ENCODE measurements at places on chromosomes 7 and 10.
A peak's percentile ranks its signal among the peaks of the same experiment; 100 is the strongest.

- no peak for DNase-seq
Measured at GRCh38 chr7:140439359-140439758, 35.5 kb downstream of the RAB19 start.

DNA sequence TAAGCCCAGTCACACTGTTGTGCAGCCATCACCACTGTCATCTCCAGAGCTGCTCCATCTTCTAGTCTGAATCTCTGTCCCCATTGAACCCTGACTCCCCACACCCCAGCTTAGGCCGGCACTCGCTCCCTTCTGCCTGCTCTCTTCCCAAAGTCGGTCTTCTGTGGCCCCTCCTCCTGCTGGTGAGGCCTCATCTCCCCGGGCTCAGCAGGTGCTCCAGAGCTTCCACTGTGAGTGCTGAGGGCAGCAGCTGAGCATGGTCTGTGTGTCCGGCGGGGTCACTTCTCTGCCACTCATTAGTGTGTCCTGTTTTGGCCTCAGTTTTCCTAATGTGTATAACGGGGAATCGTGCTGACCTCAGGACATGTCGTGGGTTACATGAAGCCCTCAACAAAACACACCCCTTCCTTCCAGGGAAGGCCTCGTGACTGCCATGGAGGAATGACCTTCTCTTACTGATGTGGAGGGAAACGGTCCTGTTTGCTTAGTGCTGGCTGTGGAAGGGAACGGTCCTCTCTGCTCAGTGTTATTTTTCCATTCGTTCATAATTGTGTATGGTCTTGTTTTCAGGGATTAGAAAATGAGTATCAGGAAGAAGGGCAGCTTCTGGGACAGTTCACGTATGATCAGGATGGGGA lies 4.3 kb upstream of the GET4 start:
- no peak for DNase-seq

DNA sequence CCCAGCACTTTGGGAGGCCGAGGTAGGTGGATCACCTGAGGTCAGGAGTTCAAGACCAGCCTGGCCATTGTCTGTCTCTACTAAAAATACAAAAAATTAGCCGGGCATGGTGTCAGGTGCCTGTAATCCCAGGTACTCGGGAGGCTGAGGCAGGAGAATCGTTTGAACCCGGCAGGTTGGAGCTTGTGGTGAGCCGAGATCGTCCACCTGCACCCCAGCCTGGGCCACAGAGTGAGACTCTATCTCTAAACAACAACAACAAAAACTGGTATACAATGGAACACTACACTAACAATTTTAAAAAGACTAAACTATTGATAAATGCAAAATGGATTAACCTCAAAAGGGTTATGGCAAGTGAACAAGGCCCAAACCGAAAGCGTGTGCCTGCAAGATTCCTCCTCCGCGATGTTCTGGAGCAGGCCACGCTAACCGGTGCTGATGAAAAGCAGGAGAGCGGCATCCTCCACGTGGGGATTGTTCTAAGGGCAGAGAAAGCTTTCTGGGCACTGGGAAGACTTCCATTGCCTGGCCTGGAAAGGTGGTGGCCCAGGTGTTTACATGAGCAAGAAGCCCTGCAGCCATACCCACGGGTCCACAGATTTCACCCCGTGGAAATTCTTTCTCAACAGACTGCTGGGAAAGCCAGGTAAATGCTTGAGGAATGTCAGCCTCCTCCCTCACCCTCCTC lies 53.8 kb downstream of the PDGFA start:
- DNase-seq, result no peak

DNA sequence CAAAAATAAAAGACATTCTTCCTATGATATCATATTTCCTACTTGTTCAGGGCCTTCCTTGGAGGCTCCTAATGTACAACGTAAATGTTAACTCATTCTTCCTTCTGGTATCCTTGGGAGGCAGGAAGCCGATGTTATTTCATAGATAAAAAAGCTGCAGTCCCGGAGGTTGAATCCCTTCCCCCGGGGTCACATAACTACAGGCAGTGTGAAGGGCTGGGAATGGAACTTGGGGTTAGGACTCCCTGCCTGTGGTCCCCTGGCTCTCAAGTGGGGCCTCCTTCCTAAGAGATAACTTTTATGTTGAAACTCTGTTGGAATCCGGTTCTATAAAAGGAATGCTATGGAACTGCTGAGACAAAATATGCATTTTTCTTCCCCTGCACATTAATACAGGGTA lies 14.9 kb upstream of the CCDC3 start:
- DNase-seq, result no peak

- no peak for DNase-seq
Measured at GRCh38 chr10:70135684-70136083, 3.1 kb upstream of the AIFM2 start.

DNA sequence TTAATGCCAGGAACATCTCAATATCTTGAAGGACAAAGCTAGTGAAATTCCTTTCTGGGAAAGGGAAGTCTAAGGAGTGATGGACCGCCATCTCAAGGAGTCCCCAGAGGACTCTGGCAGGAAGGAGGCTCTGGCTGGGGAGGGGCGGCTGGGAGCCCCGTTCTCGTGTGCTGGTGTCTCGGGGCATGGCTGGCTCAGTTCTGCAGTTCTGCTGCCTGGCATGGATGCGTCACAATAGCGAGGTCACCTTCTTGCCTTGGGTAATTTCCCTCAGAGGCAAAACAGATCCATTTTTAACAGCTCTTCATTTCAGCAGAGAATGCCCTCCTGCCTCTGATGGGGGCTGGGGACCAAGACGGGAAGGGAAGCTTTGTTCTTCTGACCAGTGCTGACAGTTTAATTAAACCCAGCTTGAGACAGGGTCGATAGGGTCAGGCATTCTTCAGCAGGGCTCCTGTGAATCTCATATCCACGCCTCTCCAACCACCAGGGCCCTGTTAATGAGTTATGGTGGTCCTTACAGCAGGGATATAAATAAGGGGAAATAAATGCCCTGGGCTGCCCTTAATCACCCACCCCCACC lies 35.7 kb downstream of the SLIT1 start:
- DNase-seq, result no peak

- DNase-seq, result no peak
Measured at GRCh38 chr7:102834999-102835398, 77.8 kb upstream of the LRRC17 start.

DNA sequence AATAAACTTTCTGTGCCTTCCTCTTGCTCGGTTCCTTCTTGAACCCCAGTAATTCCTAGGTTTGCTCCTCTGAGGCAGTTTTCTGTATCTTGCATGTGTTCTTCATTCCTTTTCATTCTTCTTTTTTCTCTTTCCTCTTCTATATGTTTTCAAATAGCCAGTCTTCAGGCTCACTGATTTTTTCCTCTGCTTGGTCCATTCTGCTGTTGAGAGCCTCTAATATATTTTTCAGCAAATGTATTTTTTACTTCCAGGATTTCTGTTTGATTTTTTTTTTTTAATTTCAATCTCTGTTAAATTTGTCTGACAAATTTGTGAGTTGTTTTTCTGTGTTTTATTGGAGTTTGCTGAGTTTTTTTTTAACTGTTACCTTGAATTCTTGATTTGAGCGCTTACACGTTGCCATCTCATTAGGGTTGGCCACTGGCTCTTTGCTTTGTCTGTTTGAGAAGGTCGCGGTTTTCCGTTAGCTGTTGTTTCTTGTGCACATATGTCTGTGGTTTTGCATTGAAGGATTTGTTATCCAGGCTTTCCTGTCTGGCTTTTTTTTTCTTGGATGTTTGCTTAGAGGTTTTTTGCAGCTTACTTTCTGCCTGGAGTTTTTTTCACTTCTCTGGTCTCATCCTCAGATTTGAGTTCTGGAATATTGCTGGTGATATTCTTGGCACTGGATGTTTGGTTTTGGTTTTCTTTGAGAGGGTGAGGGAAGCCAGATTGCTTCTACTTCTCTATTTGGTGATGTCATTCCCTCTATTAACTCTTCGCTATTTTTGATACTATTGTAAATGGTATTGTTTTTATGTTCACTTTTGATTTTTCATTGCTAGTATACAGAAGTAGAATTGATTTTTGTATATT lies 12.7 kb downstream of the SPRN start:
- no peak for DNase-seq

- DNase-seq, result no peak
Measured at GRCh38 chr7:47720141-47720906, 138.4 kb upstream of the TNS3 start.

GRCh38 chr7:14637968-14638367 lies 264.6 kb downstream of the DGKB start:
- DNase-seq, result no peak

GRCh38 chr10:117214401-117214800 lies 17.1 kb downstream of the KCNK18 start:
- no peak for DNase-seq

- no peak for DNase-seq
Measured at GRCh38 chr10:22693860-22694259, 20.5 kb downstream of the PIP4K2A start.

- no peak for DNase-seq
Measured at GRCh38 chr7:9698375-9698774, 1265.0 kb downstream of the NXPH1 start.

GRCh38 chr10:45239642-45240041 lies 75.8 kb downstream of the OR13A1 start:
- DNase-seq, result no peak

DNA sequence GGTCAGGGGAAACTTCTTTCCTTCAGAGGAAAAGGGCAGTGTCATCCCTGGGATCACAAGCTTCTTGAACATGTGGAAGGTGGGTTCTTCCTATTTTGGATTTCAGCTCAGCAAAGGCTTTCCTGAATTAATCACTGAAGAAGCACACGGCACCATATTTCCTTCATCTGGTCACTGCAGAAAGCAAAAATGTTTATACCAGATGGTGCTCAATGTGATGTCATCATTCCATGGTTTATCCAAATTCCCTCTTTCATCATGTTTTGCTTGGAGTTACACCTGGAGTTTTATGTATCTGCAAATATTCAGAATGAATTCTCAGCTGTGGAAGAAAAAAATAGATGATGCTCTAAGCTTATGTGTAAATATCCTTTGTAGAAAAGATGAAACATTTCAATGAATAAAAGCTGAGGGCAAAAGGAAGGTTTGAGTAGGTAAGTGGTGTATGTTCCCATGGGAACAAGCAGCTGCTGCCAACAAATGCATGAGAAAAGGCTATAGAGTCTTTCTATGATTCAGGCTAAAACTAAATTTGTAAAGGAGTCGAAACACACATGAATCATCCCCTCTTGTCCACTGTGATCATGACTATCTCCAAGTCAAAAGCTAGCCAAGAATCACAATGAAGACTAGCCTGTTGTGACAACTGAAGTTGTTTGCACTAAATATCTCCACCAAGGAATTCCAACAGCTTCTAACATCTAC lies 26.9 kb upstream of the BPGM start:
- no peak for DNase-seq

DNA sequence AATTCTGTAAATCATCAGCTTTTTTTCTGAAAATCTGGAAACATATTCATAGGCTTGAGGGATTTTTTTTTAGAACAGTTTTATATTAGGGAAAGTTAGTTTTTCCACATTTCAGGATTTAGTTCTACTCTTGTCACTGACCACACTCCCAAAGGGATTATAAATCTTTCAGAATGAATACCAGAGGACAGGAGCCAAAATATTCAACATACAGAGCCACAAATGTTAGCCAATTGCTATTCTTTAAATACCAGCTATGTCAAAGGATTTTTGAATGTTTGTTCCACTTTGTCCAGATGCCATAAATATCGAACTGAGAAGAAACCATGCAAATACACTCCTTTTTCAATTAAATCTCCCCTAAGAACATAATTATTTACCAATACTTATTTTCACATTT lies 50.7 kb downstream of the ODAD2 start:
- DNase-seq, result no peak

- no peak for DNase-seq
Measured at GRCh38 chr10:72308320-72308987, 34.7 kb downstream of the DDIT4 start.

DNA sequence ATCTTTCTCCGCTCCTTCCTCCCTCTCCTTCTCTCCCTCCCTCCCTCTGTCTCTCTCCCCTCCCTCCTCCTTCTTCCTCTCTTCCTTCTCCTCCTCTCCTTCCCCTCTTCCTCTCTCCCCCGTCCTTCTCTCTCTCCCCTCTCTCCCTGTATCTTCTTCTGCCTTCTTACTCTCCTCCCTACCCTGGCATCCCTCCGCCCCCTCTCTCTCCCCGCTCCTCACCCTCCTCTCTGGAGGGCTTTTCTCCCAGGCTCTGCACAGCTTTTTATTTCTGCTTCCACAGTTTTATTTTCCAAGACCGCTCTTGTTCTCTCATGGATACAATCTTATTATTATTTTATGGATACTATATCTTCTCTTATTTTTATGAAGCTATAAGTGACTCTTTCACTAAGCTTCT lies 32.6 kb downstream of the AP5Z1 start:
- DNase-seq, result no peak

DNA sequence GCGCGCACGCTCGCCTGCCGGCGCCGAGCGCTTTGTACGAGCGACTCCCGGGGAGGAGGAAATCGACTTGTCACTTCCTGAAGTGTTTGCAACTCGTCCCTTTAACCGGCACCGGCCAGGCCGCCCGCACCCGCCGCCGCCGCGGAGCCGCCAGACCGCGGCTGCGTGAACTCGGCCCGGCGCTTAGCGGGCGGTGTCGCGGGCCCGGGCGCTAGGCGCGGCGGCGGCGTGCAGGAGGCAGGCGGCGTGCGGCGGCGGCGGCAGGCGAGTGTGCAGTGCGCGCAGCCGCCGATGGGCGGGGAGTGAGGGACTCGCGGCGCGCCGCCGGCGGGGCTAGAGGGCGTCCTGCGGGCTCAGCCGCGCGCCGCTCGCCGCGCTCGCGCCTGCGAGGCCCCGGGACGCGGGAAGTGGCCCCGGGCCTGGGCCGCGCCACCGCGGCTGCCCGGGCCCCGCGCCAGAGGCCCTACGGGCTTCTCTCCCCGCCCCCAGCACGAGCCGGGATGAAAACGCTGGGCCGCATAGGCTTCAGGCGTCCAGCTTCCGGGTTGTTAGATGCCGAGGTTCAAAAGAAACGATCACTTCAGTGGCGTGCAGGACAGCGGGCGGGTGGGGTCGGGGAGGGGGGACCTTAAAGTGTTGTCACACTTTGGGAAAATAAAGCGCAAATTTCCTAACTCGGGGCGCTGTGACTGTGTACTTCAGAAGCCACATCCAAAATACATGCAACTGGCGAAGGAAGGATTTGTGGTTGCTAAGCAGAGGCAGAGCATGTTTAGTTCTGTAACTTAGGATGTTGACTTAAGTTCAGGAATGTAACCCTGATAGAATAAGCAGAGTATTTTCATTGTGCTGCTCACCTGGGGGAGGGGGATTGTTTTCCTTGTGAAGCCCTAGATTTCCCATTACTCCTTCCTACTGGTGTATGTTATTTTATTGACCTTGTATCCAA lies at the start of gene FAM53B:
Gene FAM53B, minus strand, starts transcription at position 277 of the 949 bp plus-strand sequence. CDS start 37,665 bp downstream, outside the sequence.
- DNase-seq, result peak; percentile 51

- DNase-seq, result no peak
Measured at GRCh38 chr10:62632071-62632809, 172.3 kb upstream of the ADO start.

- no peak for DNase-seq
Measured at GRCh38 chr7:31465285-31465684, 48.6 kb upstream of the ITPRID1 start.

GRCh38 chr10:4334015-4334414 lies 492.0 kb upstream of the AKR1E2 start:
- no peak for DNase-seq
